ENCODE measurements at places on chromosomes 12 and 14. TPM values are rescaled to one million over a fixed set of nuclear protein-coding genes. Genes with fewer than 3 reads are reported as not detected.

GRCh38 chr14:32010604-32011125 lies 66.4 kb upstream of the ARHGAP5 start:
- no peak overlapping the region for H3K4me3 ChIP-seq
- DNase-seq: no peak
- peaks cover 9% of the 10 kb centered on the region for H3K27me3 ChIP-seq
- H3K4me1 ChIP-seq: no peaks in the 10 kb centered on the region
- H3K36me3 ChIP-seq: no peaks in the 10 kb centered on the region
- H3K27ac ChIP-seq: no peak overlapping the region

DNA sequence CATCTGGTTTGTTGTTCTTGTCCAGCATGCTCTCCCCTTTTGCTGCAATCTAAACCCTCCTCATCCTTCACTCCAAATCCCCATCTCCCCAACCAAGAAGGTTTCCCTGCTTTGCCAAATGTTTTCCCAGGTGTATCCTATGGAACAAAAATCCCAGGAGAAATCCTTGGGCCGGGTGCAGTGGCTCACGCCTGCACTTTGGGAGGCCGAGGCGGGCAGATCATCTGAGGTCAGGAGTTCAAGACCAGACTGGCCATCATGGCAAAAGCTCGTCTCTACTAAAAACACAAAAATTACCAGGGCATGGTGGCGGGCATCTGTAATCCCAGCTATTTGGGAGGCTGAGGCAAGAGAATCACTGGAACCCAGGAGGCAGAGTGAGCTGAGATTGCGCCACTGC lies 5.0 kb downstream of the KSR2 start:
- peaks cover 1% of the 10 kb centered on the region for H3K4me1 ChIP-seq
- no peak for DNase-seq
- no peak overlapping the region for H3K27ac ChIP-seq
- H3K27me3 ChIP-seq: peaks cover 35% of the 10 kb centered on the region

DNA sequence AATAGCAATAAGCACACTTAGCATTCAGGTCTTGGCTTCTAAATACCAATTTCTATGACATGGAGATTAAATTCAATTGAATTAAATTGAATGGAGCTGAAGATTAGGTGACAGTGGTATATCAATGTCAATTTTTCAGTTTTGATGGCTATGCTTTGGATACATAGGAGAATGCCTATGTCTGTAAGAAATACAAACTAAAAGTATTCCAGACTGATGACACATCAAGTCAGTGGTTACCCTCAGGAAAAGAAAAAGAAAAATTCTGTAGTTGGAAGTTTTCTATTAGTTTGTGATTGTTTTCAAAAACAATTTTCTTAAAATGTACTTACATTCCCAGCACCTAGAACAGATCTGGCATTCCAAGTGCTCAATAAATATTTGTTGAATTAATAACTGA lies 4.9 kb upstream of the DCAF4 start:
- H3K27me3 ChIP-seq: peaks cover 56% of the 10 kb centered on the region
- H3K4me1 ChIP-seq: peaks cover 3% of the 10 kb centered on the region
- no peak overlapping the region for H3K27ac ChIP-seq
- no peak overlapping the region for H3K4me3 ChIP-seq

The CCDC196 gene
- total RNA-seq: not detected

DNA sequence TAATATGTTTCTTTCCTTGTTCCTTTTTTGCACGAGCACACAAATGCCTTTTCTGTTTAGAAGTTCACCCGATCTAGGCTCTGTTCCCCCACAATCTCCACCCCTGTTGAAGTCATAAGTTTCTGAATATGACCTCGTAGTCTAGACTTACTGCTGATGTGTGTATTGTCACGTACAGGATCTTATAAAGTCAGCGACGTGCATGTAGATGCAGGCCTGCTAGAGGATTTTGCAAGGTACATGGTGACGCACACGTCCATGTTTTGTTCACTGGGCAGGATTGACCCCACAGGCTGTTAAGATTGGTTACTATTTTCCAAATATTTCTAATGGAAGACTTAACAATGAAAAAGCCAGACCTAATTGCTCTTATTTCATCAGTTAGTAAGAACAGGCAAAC lies 46.2 kb upstream of the CCDC91 start:
- H3K27ac ChIP-seq: no peak overlapping the region
- H3K27me3 ChIP-seq: peaks cover 3% of the 10 kb centered on the region
- H3K4me1 ChIP-seq: no peaks in the 10 kb centered on the region

DNA sequence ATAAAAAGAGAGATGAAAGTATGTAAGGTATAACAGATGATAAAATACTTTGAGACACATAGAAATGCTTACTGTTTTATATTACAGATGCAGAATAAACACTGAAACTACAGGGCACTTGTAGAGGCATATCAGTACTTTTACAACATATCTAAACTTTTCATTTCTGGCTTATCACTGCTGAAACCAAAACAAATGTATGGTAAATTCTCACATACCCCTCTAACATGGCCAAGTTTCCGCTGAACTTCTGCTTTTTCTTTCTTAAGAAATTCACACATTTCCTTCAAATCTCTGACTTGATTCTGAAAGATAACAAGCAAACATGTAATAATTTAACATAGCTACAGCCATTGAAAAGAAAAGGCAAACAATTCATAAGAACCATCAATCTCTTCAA lies 33.3 kb upstream of the C12orf50 start:
- H3K27me3 ChIP-seq: no peaks in the 10 kb centered on the region
- H3K36me3 ChIP-seq: peaks cover 22% of the 10 kb centered on the region
- no peak overlapping the region for H3K27ac ChIP-seq
- peaks cover 11% of the 10 kb centered on the region for H3K4me1 ChIP-seq
- DNase-seq: no peak
- no peak overlapping the region for H3K4me3 ChIP-seq

- DNase-seq: no peak
- H3K27ac ChIP-seq: no peak overlapping the region
- H3K27me3 ChIP-seq: no peaks in the 10 kb centered on the region
- H3K36me3 ChIP-seq: peaks cover 13% of the 10 kb centered on the region
Observed at GRCh38 chr12:1318327-1319031, 275.9 kb downstream of the FBXL14 start.

- H3K36me3 ChIP-seq: no peaks in the 10 kb centered on the region
- DNase-seq: no peak
- H3K27ac ChIP-seq: no peak overlapping the region
- H3K27me3 ChIP-seq: no peaks in the 10 kb centered on the region
- H3K4me3 ChIP-seq: no peak overlapping the region
- no peaks in the 10 kb centered on the region for H3K4me1 ChIP-seq
Observed at GRCh38 chr12:67811437-67812361, 163.2 kb downstream of the DYRK2 start.

The FLRT2 gene
- not detected for total RNA-seq

DNA sequence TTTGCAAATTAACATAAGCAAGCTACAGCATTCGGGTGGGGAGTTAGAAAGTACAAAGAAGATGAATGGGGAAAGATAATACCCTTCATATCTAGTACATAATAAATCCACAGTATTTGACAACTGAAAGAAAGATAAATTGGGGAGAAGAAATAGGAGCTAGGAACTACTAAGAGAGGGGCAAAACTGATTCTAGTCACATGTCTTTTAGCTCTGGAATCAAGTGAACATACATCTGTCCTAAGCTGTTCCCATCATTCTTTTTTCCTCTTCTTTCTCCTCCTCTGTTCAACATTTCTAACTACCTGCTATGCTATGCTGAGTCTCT lies 15.3 kb upstream of the APOF start:
- peaks cover 13% of the 10 kb centered on the region for H3K27me3 ChIP-seq
- H3K36me3 ChIP-seq: no peaks in the 10 kb centered on the region
- no peak overlapping the region for H3K4me3 ChIP-seq
- no peak overlapping the region for H3K27ac ChIP-seq

- no peaks in the 10 kb centered on the region for H3K36me3 ChIP-seq
- no peak overlapping the region for H3K27ac ChIP-seq
- no peak overlapping the region for H3K4me3 ChIP-seq
- no peaks in the 10 kb centered on the region for H3K4me1 ChIP-seq
Observed at GRCh38 chr14:62706217-62706616, 339.0 kb downstream of the KCNH5 start.

- H3K27ac ChIP-seq: peak overlapping the region; percentile 84
- H3K27me3 ChIP-seq: no peaks in the 10 kb centered on the region
- H3K36me3 ChIP-seq: peaks cover 10% of the 10 kb centered on the region
- peak overlapping the region; percentile 88 for H3K4me3 ChIP-seq
- DNase-seq: peak; percentile 73
- peaks cover 48% of the 10 kb centered on the region for H3K4me1 ChIP-seq
Observed at GRCh38 chr12:57741844-57742738, 2.7 kb upstream of the TSPAN31 start.

GRCh38 chr12:123026094-123026853 lies 45.8 kb downstream of the ARL6IP4 start:
- DNase-seq: no peak
- no peak overlapping the region for H3K27ac ChIP-seq
- H3K27me3 ChIP-seq: no peaks in the 10 kb centered on the region
- H3K4me3 ChIP-seq: no peak overlapping the region
- H3K4me1 ChIP-seq: peaks cover 17% of the 10 kb centered on the region

DNA sequence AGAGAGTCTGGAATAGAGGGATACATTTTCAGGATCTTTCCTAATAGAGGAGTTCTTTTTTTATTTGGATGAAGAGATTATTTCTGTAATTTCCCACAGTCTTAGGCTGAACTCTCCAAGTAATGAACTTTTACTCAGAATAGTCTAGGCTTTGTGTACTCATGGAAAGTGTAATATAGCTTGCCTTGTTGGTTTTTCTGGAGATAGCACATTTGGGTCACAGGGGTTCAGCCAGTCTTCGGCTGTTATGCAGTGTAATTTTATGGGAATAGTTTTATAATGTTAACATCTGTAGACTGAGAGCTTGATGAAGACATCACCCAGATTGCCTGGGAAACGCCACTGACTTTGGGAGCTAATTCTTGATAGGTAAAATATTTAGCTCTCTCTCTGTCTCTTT lies 450.8 kb downstream of the RAD51B start:
- H3K4me1 ChIP-seq: peaks cover 31% of the 10 kb centered on the region
- H3K27me3 ChIP-seq: no peaks in the 10 kb centered on the region
- no peak overlapping the region for H3K27ac ChIP-seq
- DNase-seq: no peak
- no peaks in the 10 kb centered on the region for H3K36me3 ChIP-seq
- no peak overlapping the region for H3K4me3 ChIP-seq

- H3K27me3 ChIP-seq: peaks cover 4% of the 10 kb centered on the region
- no peak overlapping the region for H3K4me3 ChIP-seq
- DNase-seq: no peak
- H3K4me1 ChIP-seq: peaks cover 7% of the 10 kb centered on the region
Observed at GRCh38 chr12:8553088-8553627, 12.5 kb upstream of the CLEC4E start.

DNA sequence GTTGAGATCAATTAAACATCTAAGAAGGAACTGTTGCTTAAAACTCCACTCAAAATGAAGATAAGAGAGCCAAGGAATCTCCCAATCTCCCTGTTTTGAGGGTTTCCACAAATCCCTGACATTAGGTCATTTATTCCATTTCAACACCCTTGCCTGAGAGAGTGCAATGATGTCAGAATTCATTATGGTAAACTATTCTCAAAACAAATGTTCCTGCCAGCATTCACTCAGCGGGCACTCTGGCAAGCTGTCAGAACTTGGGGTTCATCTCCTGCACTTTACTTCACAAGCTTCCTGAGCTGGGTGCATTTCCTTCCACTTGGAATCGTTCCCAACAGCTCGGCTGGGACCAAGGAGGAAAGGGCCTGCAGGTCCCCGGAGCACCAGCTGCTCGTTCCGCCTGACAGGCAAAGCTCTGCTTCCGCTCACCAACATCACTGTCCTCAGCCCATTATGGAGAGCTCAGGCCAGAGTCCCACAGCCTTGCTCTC lies 117.8 kb downstream of the TTC7B start:
- H3K27me3 ChIP-seq: peaks cover 5% of the 10 kb centered on the region
- DNase-seq: no peak
- no peak overlapping the region for H3K4me3 ChIP-seq
- H3K27ac ChIP-seq: no peak overlapping the region

DNA sequence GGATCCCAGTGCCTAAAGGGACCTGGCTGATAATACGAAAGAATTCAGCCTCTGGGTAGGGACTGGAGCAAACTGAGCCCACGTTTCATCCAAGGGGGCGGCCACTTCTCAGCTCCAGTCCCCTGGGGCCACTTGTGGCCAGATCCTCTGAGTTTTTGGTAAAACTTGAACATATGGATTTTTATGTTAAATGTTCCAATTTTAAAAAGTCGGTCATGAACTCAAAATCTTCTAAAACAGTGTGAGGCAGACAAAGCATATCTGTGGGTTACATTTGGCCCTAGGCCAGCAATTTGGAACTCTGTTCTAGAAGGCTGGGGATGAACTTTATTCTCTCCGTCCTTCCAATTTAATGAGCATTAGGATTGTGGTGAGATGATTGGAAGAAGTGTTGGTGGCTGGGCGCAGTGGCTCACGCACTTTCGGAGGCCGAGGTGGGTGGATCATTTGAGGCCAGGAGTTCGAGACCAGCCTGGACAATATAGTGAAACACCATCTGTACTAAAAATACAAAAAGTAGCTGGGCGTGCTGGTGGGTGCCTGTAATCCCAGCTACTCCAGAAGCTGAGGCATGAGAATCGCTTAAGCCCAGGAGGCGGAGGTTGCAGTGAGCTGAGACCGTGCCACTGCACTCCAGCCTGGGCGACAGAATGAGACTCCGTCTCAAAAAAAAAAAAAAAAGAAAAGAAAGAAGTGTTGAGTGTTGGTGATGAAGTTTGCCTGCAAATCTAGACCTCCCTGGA lies 3.0 kb upstream of the PPP1CC start:
- H3K4me1 ChIP-seq: peaks cover 9% of the 10 kb centered on the region
- H3K27me3 ChIP-seq: no peaks in the 10 kb centered on the region
- DNase-seq: no peak
- H3K27ac ChIP-seq: no peak overlapping the region
- no peak overlapping the region for H3K4me3 ChIP-seq
- H3K36me3 ChIP-seq: peaks cover 4% of the 10 kb centered on the region

GRCh38 chr14:50821510-50822464 lies 9.2 kb downstream of the NIN start:
- H3K4me3 ChIP-seq: peak overlapping the region; percentile 78
- peaks cover 35% of the 10 kb centered on the region for H3K36me3 ChIP-seq
- no peaks in the 10 kb centered on the region for H3K27me3 ChIP-seq
- peaks cover 63% of the 10 kb centered on the region for H3K4me1 ChIP-seq
- peak overlapping the region; percentile 92 for H3K27ac ChIP-seq
- peak; percentile 79 for DNase-seq

DNA sequence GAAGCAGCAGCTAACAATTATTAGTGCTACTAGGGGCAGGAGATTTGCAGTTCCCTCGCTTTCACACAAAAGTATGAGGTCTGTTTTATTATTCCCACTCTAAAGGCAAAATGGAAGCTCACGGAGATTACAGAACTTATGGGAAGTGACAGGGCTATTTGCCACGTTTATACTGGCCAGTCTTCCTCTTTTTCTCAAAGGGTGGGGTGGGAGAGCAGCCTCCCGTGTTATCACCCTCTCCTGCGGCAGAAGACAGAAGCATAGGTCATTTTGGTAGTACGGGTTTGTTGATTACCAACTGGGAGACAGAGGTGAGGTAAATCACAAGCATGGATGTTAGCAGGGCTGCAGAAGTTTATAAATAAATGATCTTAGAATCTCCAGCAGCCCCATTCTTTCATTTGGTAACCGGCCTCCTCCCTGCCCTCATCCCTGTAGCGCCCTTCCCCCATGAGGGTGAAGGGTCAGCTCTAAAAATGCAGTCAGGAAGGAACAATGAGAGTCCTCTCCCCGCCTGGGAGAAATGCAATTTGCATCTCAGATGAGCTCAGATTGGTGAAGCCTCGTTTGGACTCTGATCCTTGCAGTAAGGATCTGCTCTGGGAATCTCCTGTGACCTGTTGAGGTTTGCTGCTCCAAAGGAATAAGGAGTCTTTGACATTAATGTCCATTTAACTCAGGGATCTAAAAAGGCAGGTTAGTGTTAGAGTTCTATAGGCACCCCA lies 44.7 kb upstream of the SINHCAF start:
- no peaks in the 10 kb centered on the region for H3K4me1 ChIP-seq
- peaks cover 2% of the 10 kb centered on the region for H3K27me3 ChIP-seq
- DNase-seq: no peak
- H3K4me3 ChIP-seq: no peak overlapping the region
- H3K27ac ChIP-seq: no peak overlapping the region
